ENCODE measurements at places on chromosomes 2 and 18. TPM values are rescaled to one million over a fixed set of nuclear protein-coding genes. Genes with fewer than 3 reads are reported as not detected.

Gene SLC19A3
- total RNA-seq, result not detected

Gene SERPINB3
- total RNA-seq, result not detected

Gene ATP6V1C2
- total RNA-seq, result not detected

Gene DNAJC27
- 4.7 TPM for total RNA-seq

Gene RSAD2
- total RNA-seq, result 4.5 TPM

- no peak for ATAC-seq
Measured at GRCh38 chr2:98944775-98945174, 8.8 kb upstream of the CRACDL start.

- no peak for ATAC-seq
Measured at GRCh38 chr18:48399303-48400075, 9.7 kb downstream of the ZBTB7C start.

DNA sequence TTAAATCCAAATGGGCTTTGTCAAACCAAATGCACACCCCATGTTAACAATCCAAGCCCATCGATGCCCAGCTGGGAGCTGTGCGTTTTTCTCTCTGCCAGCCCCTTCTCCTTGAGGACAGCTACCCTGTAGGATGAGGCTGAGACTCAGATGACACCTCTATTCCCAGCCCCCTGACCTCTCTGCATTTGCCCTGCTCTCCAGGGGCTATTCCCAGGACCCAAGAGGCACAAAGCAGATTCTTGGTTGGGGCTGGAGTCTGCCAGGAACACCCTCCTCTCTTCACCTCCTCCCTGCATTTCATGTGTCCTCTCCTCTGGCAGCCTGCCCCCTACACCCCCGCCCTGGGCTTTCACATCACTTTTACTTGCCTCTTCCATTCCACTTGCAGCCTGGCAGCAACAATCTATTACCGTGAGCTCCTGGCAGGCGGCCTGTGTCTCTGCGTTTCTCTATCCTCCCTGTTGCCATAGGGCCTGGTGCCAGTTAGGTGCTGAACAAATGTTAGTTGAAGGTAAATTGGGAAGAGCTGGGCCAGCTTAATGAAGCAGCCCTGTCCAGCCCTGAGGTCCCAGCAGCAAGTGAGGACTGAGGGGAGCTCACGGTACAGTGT lies 51.8 kb downstream of the ADD2 start:
- no peak for ATAC-seq

- ATAC-seq, result peak; percentile 89
Measured at GRCh38 chr2:54103454-54104314, 11.7 kb upstream of the ACYP2 start.

GRCh38 chr2:213229814-213230213 lies 54.5 kb upstream of the SPAG16 start:
- ATAC-seq, result no peak

GRCh38 chr2:194252127-194252526 lies 1404.9 kb upstream of the SLC39A10 start:
- no peak for ATAC-seq

- ATAC-seq, result no peak
Measured at GRCh38 chr2:59314031-59314766, 1073.1 kb upstream of the FANCL start.

GRCh38 chr18:3675446-3675845 lies 225.5 kb downstream of the TGIF1 start:
- no peak for ATAC-seq

GRCh38 chr2:158766524-158766923 lies 28.6 kb upstream of the DAPL1 start:
- ATAC-seq, result no peak

DNA sequence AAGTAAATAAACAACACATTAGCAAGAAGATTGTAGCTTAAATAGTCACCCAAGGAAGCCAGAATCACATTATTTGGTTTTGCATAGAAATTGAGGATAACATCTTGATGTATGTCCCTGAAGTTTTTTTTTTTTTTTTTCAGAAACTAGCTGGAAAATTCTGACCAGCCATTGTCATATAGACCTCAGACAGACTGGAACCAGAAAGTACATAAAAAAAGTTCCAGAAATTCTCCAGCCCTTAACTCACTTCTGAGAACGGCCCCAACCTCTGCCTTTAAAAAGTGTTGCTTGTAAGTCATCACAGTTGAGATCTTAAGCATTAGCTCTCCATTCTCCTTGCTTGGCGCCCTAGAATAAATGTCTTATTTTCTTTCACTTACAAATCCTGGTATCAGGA lies 350.5 kb downstream of the CCDC85A start:
- ATAC-seq, result no peak

GRCh38 chr2:203175371-203175770 lies 63.4 kb upstream of the CYP20A1 start:
- no peak for ATAC-seq

DNA sequence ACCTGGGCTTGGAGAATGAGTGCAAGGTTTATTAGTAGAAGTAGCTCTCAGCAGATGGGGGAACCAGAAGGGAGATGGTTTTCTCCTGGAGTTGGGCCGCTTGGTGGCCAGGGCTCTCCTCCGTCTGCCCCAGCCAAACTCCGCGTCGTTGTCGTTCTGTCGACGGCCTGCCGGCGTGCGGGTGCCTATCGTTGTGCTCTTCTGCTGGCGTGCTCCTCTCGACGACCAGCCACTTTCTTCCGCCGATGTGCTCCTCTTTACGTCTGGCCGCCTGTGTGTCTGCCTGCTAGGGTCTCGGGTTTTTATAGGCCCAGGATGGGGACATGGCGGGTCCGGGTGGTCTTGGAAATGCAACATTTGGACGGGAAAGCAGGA lies 119.1 kb downstream of the BMPR2 start:
- ATAC-seq, result no peak

- no peak for ATAC-seq
Measured at GRCh38 chr18:37274309-37275236, 291.0 kb downstream of the CELF4 start.

DNA sequence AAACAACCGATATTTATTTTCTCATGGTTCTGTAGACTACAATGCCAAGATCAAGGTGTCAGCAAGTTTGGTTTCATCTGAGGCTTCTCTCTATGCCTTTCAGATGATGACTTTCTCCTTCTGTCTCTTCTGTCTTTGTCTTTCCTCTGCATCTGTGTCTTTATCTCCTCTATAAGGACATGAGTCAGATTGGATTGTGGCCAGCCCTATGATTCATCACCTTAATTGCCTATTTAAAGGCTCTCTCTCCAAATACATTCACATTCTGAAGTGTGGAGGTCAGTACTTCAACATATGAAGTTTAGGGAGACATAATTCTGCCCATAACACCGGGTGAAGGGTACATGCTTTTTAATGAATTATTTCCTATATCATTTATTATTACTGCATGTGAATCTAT lies 71.2 kb upstream of the CNTNAP5 start:
- no peak for ATAC-seq

- no peak for ATAC-seq
Measured at GRCh38 chr2:189129971-189130370, 49.6 kb downstream of the COL5A2 start.

GRCh38 chr2:42087137-42087856 lies 39.5 kb downstream of the PKDCC start:
- ATAC-seq, result no peak

DNA sequence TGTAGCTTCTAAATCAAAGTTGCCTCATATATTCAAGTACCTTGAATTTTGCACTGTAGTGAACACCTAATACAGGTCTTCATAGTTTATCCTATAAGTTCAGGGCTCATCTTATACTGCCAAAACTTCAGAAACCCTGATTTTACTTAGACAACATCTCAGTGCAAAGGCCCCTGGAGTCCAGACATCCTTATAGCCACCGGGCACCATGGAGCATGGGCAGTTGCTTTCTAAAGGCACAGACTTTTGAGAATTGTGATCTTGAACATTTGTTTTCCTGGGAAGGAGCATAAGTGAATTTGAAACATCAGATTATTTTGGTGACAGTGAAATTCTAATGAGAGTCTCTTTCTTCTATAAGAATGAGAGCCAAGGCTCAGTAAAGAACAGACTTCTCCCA lies 292.3 kb downstream of the CYRIA start:
- no peak for ATAC-seq
